CD4-positive, CD25-positive, alpha-beta regulatory T cell (primary cell): ENCODE measurements at places on chromosomes 3 and 15. TPM values are rescaled to one million over a fixed set of nuclear protein-coding genes. Genes with fewer than 3 reads are reported as not detected.
A peak's percentile ranks its signal among the peaks of the same experiment; 100 is the strongest.

DNA sequence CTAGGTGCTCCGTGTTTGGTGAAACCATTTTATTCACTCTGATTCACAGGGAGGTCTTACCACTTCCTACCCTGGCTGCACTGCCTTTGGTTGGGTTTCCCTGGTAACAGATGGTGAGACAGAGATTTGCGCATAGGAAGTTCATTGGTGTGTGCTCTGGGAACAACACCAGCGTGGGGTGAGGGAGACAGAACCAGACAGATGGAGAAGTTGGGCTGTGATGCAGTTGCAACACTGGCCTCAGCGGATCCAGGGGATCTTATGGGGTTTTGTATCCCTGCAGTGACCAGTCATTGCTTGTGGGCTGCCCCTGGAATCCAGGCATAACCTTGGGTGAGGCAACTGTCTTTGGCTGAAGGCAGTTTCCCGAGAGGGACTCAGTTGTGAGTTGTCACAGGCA lies 12.5 kb upstream of the IL16 start:
- peak; percentile 50 for DNase-seq

DNA sequence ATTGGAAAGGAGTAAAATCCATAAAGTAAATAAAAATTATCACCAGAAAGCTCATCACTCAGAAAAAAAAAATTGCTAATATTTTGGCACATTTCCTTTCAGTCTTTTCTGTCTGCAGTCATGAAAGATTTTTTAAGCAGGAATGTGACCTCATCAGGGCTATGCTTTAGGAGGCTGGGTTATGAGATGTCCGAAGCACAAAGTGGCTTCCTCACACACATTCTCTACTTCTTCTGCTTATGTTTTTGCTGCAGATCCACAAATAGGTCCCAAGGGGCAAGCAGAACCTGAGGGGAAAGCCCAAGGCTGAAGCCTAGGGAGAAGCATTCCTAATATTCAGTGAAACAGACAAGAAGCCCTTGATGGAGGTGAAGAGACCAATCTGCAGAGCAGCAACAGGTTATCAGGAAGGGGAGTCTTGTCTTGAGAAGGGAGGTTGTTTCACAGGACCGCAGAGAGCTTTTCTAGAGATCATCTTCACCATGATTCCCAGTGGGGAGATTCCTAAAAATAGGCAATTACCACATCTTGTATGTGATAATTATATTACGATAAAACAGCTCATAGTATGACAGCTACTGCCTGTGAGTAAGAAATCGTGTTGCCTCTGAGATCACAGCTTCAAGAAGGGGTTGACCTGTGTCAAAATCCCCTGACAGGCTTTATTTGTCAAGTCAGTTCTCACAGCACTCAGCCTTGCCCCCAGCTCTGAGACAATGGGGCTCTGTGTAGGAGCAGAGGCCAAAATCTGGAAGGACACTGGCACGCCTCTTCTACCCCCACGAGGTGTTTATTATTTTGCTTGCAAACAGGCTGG lies 60.5 kb downstream of the IGF2BP2 start:
- no peak for DNase-seq

- DNase-seq: peak; percentile 73
These were observed 74.2 kb upstream of the SATB1 start for GRCh38 chr3:18499301-18499700.

The CSTA gene
- total RNA-seq: not detected

- DNase-seq: peak; percentile 16
These were observed 1.0 kb upstream of the DLL4 start for GRCh38 chr15:40927873-40928806.
